Activated CD4-positive, alpha-beta T cell treated with anti-CD3 and anti-CD28 coated beads, Interleukin-2, amount 50 U/mL, for 4 hours (primary cell): ENCODE measurements at places on chromosomes 12 and 14.

GRCh38 chr12:111037047-111037446, 116.7 kb upstream of the MYL2 start:
- DNase-seq, result no peak

GRCh38 chr14:69263364-69263763, 3.4 kb downstream of the GALNT16 start:
- DNase-seq, result no peak

GRCh38 chr12:13171921-13172859, 24.3 kb upstream of the EMP1 start:
- DNase-seq, result no peak

DNA sequence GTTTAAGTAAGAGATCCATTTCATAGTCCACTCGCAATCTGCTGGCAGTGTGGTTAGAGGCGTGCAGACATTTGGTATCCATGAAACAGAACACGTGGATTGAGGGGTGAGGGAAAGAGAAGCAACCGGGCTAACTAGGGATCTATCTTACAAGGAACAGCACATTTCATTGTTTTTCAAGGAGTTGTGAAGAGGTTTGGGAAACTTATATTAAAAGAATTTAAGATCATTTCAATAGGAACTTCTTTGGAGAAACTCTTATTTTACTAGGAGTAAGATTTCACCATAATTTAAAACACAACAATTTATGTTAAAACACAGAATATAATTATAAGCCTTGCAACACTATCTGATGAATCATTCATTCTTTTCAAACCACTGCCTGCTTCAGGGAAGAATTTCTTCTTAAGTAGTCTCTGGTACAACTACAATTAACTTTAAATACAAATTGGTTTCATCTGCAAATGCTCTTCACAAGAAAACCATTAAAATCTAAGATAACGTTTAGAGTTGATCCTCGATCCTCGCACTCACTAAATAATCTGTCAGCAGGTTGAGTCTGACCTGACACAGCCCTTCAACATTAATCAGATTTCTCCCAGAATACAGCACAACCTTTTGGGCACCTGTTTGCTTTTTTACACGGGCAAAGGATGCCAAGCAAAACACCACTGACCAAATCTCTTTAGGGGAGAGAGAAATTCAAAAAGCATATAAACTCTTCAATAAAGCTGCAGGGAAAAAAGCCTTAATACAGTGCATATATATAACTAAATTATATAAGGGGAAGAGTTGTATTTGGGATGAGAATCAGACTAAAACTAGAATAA, 27.3 kb downstream of the PPTC7 start:
- no peak for DNase-seq

GRCh38 chr12:104637604-104638003, 180.9 kb downstream of the CHST11 start:
- DNase-seq, result no peak
